ENCODE measurements at places on chromosomes 1 and 21.

GRCh38 chr1:36346741-36347370 is 23.4 kb upstream of the EVA1B start:
- no peak for DNase-seq

DNA sequence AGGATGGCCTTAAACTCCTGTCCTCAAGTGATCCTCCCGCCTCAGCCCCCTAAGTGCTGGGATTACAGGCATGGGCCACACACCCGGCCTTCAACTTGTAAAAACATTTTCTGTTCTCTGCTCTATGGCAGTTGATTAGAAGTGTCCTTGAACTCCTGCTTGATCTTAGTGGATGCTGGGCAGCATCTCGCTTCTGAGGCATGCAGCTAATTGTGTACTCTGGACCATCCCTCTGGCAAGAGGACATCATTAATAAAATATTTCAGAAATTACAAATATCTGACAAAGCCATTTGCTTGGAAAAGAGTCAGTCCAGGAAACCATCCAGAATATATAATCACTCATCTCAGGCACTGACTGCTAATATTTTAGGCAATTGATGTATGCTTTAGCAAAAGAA is 8.1 kb downstream of the NGF start:
- DNase-seq = no peak

- no peak for DNase-seq
Observed at GRCh38 chr1:199264283-199264682, 625.4 kb downstream of the PTPRC start.

- no peak for DNase-seq
Observed at GRCh38 chr21:20004367-20004766, 993.8 kb upstream of the NCAM2 start.

DNA sequence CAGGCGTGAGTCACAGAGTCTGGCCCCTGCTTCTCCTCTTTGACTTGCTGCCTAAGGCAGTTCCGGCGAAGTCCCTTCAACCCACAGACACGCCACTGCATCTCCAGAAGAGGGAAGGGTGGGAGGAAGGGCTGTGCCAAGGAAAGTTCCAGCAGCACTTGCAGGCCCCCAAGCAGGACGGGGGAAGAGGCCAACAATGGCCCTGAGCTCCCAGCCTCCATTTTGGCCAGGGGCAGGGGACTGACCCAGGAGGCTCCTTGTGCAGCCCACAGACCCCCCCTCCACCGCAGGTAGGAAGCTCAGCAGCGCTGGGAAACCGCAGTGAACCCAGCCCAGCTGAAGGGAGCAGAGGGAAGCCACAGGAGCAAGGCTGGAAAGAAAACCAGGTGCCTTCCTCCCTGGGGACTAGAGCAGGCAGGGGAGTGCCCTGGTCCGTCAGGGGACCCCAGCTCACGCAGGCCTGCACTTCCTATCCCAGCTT is 35.4 kb downstream of the ACOT7 start:
- DNase-seq = no peak

GRCh38 chr1:244436336-244437085 is 15.2 kb downstream of the ADSS2 start:
- no peak for DNase-seq

- no peak for DNase-seq
Observed at GRCh38 chr1:219990782-219991510, 55.4 kb downstream of the EPRS1 start.

DNA sequence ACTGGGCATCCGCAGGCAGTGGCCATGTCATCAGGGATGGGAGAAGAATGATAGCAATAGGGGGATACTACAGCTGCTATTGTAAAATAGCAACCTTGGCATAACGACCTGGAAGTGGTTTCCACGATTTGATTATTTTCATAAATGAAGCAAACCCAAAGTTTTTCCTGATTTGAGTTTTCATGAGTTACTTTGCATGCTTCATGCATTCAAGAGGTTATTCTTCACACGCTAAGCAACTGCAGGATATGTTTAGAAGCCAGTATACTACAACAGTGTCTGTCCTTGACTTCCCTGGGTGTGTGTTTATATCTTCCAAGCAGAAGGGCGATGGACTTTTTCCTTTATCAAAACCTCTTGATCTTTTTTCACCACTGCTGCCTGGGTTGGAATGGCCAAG is 281.1 kb upstream of the DUSP10 start:
- DNase-seq = no peak

- no peak for DNase-seq
Observed at GRCh38 chr1:197197430-197197997, 51.0 kb upstream of the ASPM start.

DNA sequence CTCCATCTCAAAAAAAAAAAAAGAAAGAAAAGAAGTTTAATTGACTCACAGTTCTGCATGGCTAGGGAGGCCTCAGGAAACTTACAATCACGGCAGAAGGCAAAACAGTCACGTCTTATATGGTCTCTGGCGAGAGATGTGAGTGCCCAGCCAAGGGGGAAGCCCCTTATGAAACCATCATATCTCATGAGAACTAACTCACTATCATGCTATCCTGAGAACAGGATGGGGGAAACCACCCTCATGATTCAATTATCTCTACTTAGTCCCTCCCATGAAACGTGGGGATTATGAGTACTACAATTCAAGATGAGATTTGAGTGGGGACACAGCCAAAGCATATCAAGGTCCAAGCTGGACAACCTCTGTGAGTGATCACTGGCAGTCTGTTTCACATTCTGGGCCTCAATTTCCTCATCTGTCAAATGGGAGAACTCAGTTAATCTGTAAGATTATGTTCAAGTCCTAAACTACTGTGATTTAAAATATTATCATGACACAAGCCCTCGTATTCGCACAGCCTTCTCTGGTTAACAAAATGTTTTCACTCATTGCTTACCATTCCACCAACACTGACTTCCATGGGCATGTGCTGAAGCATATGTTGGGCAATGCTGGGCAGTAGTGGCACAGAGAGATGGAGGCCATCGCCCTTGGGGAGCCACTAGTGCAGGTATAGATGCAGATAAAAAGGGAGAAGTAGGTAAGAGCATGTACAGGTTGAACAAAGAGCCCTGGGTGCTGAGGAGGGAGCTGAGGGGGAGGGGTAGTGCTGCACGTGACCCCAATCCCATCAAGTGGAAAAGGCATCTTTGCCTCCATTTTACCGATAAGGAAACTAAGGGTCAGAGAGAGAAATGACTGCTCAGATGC is 46.2 kb upstream of the SLC2A1 start:
- DNase-seq = no peak

DNA sequence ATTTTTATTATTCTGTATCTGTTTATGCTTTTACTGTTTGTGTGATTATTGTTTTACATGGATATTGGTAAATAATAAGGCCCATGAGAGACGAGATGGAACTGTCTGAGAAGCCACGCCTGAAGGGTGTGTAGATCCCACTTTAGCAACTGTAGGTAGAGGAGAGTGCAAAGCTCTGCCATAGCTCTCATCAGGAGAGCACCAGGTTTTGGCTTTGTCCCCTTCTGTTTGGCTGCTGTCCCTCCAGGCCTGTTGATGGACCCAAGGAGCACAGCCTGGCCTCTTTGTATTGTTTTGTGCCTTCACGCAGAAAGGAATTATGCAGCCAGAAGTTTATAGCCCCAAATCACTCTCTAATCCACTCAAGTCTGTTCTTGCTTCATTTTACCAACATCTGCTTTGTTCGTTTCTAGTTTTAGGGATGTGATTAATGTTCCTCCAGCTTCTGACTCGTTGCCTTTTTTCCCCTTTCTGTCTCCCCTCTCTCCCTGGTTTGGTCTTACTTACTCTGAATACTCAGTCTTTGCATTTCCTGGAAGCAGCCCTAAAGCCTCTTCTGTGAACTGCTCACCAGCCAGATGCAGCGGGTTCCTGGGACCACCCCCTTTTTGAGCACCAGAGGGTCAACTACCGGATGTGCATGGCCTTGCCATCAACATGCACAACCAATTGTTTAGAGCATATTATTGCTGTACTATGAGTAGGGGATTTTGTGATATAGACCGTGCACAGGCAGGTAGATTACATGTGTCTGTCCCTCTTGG is 127.3 kb downstream of the HHAT start:
- DNase-seq = no peak

All from stimulated activated CD4-positive, alpha-beta T cell treated with anti-CD3 and anti-CD28 coated beads, TNF-alpha, amount 100 ng/mL, for 4 hours (primary cell).